ENCODE measurements at places on chromosomes 5 and 9.
A peak's percentile ranks its signal among the peaks of the same experiment; 100 is the strongest.

- DNase-seq: peak; percentile 18
Observed at GRCh38 chr5:177310757-177311391, 824 bp downstream of the MXD3 start.

- DNase-seq: no peak
Observed at GRCh38 chr5:124162767-124163532, 583.5 kb downstream of the ZNF608 start.

DNA sequence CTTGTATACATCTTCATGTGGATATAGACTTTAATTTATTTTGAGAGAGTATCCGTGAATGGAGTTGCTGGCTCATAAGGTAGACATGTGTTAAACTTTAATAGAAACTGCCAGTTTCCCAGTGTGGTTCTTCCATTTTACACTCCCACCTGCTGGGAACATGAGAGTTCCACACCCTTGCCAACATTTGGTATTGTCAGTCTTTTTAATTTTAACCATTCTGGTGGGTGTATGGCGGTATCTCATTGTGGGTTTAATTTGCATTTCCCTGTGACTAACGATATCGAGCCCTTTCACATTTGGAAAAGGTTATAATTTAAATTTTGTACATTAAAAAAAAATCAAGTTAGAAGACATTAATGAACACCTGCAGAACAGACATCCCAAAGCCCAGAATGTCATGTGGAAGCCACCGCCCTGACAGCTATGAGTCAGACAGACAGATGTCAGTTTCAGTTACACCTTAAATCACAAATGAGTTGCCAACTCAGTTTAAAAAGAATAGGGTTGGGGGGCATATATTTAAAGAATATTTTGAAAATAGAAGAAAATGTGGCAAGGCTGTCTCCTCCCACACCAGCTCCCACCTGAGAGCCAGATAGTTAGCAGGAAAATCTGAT is 36.9 kb downstream of the ANKRD33B start:
- DNase-seq: peak; percentile 41

- no peak for DNase-seq
Observed at GRCh38 chr9:135601988-135602387, 37.4 kb downstream of the GLT6D1 start.

All from M059J (cell line).